ENCODE measurements at places on chromosomes 12 and 14.

GRCh38 chr12:47214771-47215170 lies 135.0 kb upstream of the AMIGO2 start:
- DNase-seq: no peak

- no peak for DNase-seq
These were observed 261.9 kb downstream of the TMEM132D start for GRCh38 chr12:129641926-129642325.

GRCh38 chr14:60153991-60154390 lies 11.2 kb downstream of the DHRS7 start:
- DNase-seq: no peak

- DNase-seq: no peak
These were observed 21.2 kb downstream of the KLC1 start for GRCh38 chr14:103650213-103650612.

GRCh38 chr14:65549429-65549828 lies 136.9 kb downstream of the FUT8 start:
- DNase-seq: no peak

All from non-pigmented ciliary epithelial cell (primary cell).